ENCODE measurements at places on chromosomes 16 and 17. TPM values are rescaled to one million over a fixed set of nuclear protein-coding genes. Genes with fewer than 3 reads are reported as not detected.
A peak's percentile ranks its signal among the peaks of the same experiment; 100 is the strongest.

GRCh38 chr17:63653050-63653449 is 30.8 kb downstream of the MAP3K3 start:
- no peaks in the 10 kb centered on the region for H3K27me3 ChIP-seq
- no peak overlapping the region for H3K27ac ChIP-seq
- no peaks in the 10 kb centered on the region for H3K4me1 ChIP-seq
- DNase-seq: no peak
- no peak overlapping the region for H3K4me3 ChIP-seq

GRCh38 chr16:49684696-49685095 is 171.2 kb downstream of the ZNF423 start:
- H3K4me1 ChIP-seq: no peaks in the 10 kb centered on the region
- no peaks in the 10 kb centered on the region for H3K27me3 ChIP-seq
- no peak for DNase-seq
- no peak overlapping the region for H3K4me3 ChIP-seq

DNA sequence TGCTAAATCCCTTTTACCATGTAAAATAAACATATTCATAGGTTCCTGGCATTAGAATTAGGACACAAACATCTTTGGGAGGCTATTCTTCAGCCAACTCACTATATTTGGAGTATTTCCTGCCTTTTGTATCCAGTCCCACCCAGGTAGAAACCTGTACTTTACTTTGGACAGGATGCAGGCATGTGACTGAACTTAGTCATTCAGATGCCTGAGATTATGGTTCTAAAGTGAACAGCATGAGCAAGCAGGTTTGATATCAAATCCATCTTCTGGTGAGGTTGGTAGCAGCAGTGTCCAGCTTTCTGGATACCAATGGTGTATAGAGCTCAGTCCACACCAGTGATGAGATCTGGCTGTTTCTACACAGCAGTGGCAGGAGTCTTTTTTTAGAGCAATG is 20.2 kb downstream of the CA10 start:
- no peaks in the 10 kb centered on the region for H3K4me1 ChIP-seq
- no peak overlapping the region for H3K4me3 ChIP-seq
- DNase-seq: no peak
- no peak overlapping the region for H3K27ac ChIP-seq

- no peak for DNase-seq
- no peaks in the 10 kb centered on the region for H3K36me3 ChIP-seq
- H3K27ac ChIP-seq: peak overlapping the region; percentile 93
- no peak overlapping the region for H3K4me3 ChIP-seq
- peaks cover 82% of the 10 kb centered on the region for H3K4me1 ChIP-seq
Measured at GRCh38 chr17:17696085-17696484, 14.8 kb downstream of the RAI1 start.

DNA sequence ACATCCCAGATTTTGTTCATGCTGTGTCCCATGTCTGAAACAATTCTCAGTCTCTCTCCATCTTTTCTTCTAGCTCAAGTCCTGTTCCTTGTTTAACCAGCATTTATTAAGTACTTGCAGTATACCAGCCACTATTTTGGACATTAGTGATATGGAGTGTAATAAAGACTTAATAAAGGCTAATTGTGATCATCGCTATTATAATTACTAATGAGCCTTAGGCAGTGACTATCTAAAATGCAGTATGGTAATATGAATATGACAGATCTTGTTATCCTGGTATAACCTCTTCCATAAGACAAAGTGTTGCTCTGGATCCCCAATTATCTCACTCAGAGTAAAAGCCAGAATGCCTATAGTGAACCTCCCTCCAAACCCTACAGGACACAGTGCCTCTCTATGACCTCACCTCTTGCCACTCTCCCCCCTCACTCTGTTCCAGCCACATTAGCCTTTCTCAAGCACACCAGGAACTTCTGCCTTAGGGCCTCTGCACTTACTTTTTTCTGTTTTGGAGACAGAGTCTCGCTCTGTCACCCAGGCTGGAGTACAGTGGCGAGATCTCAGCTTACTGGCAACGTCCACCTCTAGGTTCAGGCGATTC is 1.8 kb upstream of the FLOT2 start:
- no peak overlapping the region for H3K27ac ChIP-seq
- no peaks in the 10 kb centered on the region for H3K36me3 ChIP-seq
- DNase-seq: no peak
- H3K4me3 ChIP-seq: no peak overlapping the region
- H3K27me3 ChIP-seq: no peaks in the 10 kb centered on the region

- H3K27ac ChIP-seq: no peak overlapping the region
- no peaks in the 10 kb centered on the region for H3K4me1 ChIP-seq
- H3K36me3 ChIP-seq: no peaks in the 10 kb centered on the region
- H3K27me3 ChIP-seq: no peaks in the 10 kb centered on the region
- H3K4me3 ChIP-seq: no peak overlapping the region
- DNase-seq: no peak
Measured at GRCh38 chr17:56505154-56505756, 88.2 kb upstream of the NOG start.

- H3K4me3 ChIP-seq: no peak overlapping the region
- H3K27me3 ChIP-seq: no peaks in the 10 kb centered on the region
- no peak overlapping the region for H3K27ac ChIP-seq
- peaks cover 3% of the 10 kb centered on the region for H3K36me3 ChIP-seq
Measured at GRCh38 chr16:72101195-72101594, 7.5 kb downstream of the DHX38 start.

- peaks cover 83% of the 10 kb centered on the region for H3K36me3 ChIP-seq
- H3K27ac ChIP-seq: no peak overlapping the region
- DNase-seq: no peak
- no peaks in the 10 kb centered on the region for H3K27me3 ChIP-seq
- H3K4me3 ChIP-seq: no peak overlapping the region
Measured at GRCh38 chr16:18833707-18834505, 32.6 kb upstream of the ARL6IP1 start.

Gene SOCS3
- total RNA-seq: 53.1 TPM

DNA sequence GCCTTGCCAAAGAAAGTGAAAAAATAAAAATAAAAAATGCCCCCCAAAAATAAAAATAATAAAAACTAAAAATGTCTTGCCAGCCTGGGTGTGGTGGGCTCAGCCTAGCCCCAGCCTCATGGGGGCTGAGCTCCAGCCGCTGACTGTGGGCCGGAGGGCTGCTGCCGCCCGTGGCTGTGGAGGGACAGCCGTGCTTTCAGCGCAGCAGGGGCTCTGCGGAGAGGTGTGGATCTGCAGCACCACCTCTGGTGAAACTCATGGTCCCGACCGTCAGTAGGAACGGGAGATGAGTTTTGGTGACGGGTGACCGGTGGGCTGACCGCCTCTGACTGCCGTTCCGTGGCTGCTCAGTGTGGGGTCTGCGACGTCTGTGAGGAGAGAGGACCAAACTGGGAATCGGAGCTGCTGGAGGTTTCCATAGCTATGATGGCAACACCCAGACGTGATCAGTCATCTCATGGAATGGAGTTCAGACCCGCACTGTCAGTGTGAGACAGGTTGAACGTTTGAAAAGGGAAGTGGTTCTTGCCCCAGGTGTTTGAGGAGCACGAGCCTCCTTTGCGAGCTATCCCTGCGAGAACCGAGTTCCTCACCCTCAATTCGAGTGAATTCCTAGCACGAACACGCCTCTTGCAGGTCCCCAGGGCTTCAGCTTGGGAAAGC is 12.0 kb upstream of the RPL13 start:
- peaks cover 5% of the 10 kb centered on the region for H3K36me3 ChIP-seq
- DNase-seq: no peak
- no peaks in the 10 kb centered on the region for H3K4me1 ChIP-seq

All from Panc1 (cell line).